ENCODE measurements at places on chromosomes 5 and 9. TPM values are rescaled to one million over a fixed set of nuclear protein-coding genes. Genes with fewer than 3 reads are reported as not detected.

DNA sequence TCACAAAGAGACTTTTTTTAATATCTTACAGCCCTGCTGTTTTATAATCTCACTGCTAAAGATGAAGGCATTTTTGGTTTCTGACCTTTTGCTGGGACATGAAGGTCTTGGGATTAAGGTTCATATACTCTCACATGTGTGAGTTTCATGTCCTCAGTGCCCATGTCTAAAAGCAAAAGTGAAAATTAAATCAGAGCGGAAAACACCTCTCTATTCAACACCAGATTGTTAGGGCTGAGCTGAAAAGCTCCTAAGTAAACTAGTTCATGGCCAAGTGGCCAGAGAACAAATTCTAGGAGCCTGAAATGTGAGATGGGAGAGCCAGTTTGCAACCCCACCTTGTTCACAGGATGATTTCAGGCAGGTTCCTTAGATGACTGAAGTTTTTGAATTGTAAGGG lies 110.9 kb downstream of the GRIA1 start:
- H3K4me1 ChIP-seq, result no peaks in the 10 kb centered on the region
- no peaks in the 10 kb centered on the region for H3K36me3 ChIP-seq
- no peak overlapping the region for H3K4me3 ChIP-seq
- H3K27me3 ChIP-seq, result no peaks in the 10 kb centered on the region
- H3K27ac ChIP-seq, result no peak overlapping the region

DNA sequence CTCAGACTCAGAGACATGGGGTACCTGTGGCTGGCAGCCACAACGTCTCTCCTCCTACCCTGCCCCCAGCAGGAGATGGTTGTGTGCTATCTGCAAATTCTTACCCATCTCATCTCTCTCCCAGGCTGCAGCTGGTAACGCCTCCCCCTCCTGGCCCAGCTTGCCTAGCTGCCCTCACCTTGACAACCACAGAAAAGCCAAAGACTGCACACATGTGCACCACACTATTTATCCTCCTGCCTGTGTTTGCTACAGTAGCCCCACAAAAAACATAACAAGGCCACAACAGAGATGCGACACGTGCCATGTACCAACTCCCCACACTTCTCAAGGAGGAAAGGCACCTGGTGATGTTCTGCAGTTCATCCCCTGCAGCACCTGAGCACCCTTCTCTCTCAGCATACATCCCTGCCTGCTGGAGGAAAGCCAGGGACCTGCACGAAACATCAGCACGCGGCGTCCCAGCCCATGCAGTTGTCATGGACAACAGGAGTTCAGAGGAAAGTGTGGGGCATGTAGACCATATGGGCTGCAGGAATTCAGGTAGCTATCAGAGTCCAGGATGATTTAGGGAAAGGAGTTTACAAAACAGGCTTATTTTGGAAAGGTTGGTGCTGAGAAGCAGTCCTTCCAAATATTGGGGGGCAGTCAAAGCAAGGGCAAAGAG lies 168.7 kb downstream of the C5orf15 start:
- DNase-seq, result no peak
- H3K4me3 ChIP-seq, result no peak overlapping the region
- no peak overlapping the region for H3K27ac ChIP-seq
- peaks cover 10% of the 10 kb centered on the region for H3K27me3 ChIP-seq
- H3K4me1 ChIP-seq, result no peaks in the 10 kb centered on the region

DNA sequence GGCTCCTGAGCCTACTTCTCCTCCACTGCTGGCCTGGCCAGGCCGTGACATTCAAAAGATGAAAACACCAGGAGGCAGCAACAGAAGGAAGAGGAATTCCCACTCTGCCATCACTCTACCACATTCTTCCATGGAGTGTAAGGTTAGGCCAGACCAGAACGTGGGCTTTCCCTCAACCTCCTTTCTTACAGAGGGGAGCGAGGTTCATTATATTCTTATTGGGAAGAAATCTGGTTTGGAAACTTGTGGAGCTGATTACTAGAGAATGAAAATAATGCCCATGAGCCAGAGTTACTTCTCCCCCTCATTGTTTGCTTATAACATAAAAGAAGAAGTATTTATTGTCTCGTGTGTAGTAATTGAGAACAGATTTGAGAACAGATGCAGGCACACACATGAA lies 136.3 kb upstream of the BASP1 start:
- H3K4me3 ChIP-seq, result no peak overlapping the region
- DNase-seq, result no peak

- H3K4me1 ChIP-seq, result no peaks in the 10 kb centered on the region
- DNase-seq, result no peak
- no peaks in the 10 kb centered on the region for H3K27me3 ChIP-seq
- no peak overlapping the region for H3K4me3 ChIP-seq
Measured at GRCh38 chr9:108620767-108621166, 235.0 kb downstream of the ACTL7B start.

SCGB3A1 gene
- total RNA-seq, result not detected

EIF4E1B gene
- total RNA-seq, result not detected

WDR38 gene
- total RNA-seq, result not detected

Data from activated B cell treated with CpG ODN at 0.5 μM for 24 hours (primary cell).